Psoas muscle (tissue), 8 donors: ENCODE measurements at places on chromosomes 3 and 15. TPM values are rescaled to one million over a fixed set of nuclear protein-coding genes. Genes with fewer than 3 reads are reported as not detected.

IMPG2 gene
- polyA plus RNA-seq: 0.05 TPM

CHST13 gene
- not detected for polyA plus RNA-seq

CHRM5 gene
- polyA plus RNA-seq: 0.04 TPM

LINGO1 gene
- polyA plus RNA-seq: 0.28 TPM

GOLIM4 gene
- 12.6 TPM for polyA plus RNA-seq

IL17RE gene
- polyA plus RNA-seq: 0.86 TPM

GRCh38 chr3:161316006-161316689, 55.2 kb downstream of the SPTSSB start:
- no peaks in the 10 kb centered on the region for H3K27me3 ChIP-seq
- H3K27ac ChIP-seq: no peak overlapping the region
- no peak overlapping the region for H3K4me3 ChIP-seq
- no peak for DNase-seq
- H3K36me3 ChIP-seq: no peaks in the 10 kb centered on the region

DNA sequence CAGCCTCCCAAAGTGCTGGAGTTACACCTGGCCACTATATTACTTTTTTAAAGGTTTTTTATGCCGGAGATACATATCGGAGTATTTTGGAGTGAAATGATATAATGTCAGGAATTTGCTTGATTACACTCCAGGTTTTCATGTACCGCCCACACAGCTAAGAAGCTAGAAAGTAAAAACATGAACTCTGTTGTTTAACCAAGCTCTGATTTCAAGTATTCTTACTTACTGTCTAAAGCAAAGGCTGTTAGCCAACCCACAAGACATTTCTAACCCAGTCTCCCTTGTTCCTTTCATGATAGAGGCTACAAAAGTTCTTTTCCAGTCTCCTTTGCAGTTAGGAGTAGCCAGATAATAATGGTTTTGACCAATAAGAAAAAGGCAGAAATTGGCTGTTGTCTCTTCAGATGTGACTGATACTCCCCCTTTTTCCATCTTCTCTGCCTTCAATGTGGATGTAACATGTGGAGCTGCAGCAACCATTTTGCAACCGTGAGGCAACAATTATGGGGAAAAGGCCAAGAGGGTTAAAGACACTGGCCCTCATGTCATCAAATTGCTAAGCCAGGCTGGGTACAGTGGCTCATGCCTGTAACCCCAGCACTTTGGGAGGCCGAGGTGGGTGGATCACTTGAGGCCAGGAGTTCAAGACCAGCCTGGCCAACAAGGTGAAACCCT, 6.1 kb upstream of the CP start:
- no peak overlapping the region for H3K4me3 ChIP-seq
- H3K27me3 ChIP-seq: no peaks in the 10 kb centered on the region
- peaks cover 4% of the 10 kb centered on the region for H3K4me1 ChIP-seq
- DNase-seq: no peak

- H3K4me3 ChIP-seq: no peak overlapping the region
- H3K36me3 ChIP-seq: no peaks in the 10 kb centered on the region
- no peaks in the 10 kb centered on the region for H3K27me3 ChIP-seq
Measured at GRCh38 chr3:107630779-107631178, 108.0 kb downstream of the BBX start.

DNA sequence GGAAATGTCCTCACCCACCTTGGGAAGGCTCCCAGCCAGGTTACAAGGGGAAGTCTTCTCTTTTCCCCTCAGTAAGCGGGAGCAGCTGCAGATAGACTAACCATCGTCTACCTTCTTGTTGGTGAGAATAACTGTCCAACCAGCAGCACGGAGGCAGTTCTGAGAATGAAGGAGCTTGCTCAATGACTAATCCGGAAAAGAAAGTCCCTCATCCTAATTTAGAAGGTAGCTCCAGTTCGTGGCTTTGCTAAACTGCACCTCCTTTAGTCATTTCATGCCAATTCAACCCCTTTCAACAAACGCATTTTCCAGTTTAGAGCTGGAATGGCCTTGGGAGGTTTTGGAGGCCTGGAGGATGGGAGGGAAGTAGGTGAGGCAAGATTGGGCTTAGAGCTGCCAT, 527.4 kb upstream of the PROK2 start:
- H3K36me3 ChIP-seq: no peaks in the 10 kb centered on the region
- no peaks in the 10 kb centered on the region for H3K27me3 ChIP-seq
- H3K27ac ChIP-seq: no peak overlapping the region
- DNase-seq: no peak

DNA sequence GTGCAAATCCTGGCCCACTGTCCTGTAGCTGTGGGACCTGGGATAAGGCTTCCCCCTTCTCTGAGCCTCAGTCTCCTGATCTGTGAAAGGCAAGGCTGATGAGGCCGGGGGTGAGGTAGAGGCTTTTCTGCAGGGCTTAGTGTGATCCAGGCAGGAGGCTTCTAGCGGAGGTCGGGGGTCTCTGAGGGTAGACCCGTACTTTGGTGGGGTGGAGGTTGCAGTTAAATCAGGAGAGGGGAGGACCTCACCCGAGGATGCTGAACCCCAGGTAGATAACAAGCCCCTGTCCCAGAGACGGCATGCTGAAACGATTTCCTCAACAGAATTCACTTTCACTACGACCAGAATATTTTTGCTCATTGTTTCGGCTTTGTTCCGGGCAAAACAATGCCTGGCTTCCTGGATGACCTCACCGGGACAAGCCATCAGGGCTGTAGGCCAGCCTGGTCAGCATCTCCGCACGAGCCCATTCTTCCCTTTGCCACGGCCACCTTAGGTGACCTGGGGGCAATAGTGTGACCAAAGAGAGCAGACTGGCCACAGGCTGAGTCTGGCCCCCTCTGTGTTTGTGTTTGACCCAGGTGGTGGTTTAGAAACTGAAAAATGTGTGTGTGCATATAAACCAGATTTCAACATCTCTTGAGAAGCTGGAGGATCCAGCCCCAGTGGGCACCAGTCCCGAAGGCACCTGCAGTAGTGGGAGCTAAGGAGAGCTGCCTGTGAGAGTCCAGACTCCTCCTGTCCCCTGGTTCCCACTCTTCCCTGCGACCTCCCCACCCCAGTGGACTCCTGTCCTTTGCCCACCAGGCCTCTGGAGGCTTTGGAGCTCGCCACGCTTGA, 33.0 kb downstream of the SLC6A6 start:
- H3K27ac ChIP-seq: peak overlapping the region; percentile 86
- H3K4me1 ChIP-seq: peaks cover 83% of the 10 kb centered on the region
- H3K36me3 ChIP-seq: no peaks in the 10 kb centered on the region
- no peak overlapping the region for H3K4me3 ChIP-seq
- no peaks in the 10 kb centered on the region for H3K27me3 ChIP-seq

- peak overlapping the region; percentile 78 for H3K4me3 ChIP-seq
- H3K36me3 ChIP-seq: no peaks in the 10 kb centered on the region
- H3K4me1 ChIP-seq: peaks cover 5% of the 10 kb centered on the region
- H3K27ac ChIP-seq: peak overlapping the region; percentile 66
- H3K27me3 ChIP-seq: no peaks in the 10 kb centered on the region
Measured at GRCh38 chr3:172749230-172749965, 1.1 kb upstream of the ECT2 start.

GRCh38 chr15:66703540-66703941, 1.5 kb downstream of the SMAD6 start:
- DNase-seq: peak; percentile 39
- no peaks in the 10 kb centered on the region for H3K27me3 ChIP-seq
- peak overlapping the region; percentile 79 for H3K27ac ChIP-seq
- H3K4me1 ChIP-seq: peaks cover 11% of the 10 kb centered on the region

GRCh38 chr15:90871716-90872485, 3.5 kb downstream of the FURIN start:
- no peaks in the 10 kb centered on the region for H3K27me3 ChIP-seq
- no peak for DNase-seq
- H3K27ac ChIP-seq: peak overlapping the region; percentile 93
- H3K36me3 ChIP-seq: peaks cover 16% of the 10 kb centered on the region
- peak overlapping the region; percentile 82 for H3K4me3 ChIP-seq

DNA sequence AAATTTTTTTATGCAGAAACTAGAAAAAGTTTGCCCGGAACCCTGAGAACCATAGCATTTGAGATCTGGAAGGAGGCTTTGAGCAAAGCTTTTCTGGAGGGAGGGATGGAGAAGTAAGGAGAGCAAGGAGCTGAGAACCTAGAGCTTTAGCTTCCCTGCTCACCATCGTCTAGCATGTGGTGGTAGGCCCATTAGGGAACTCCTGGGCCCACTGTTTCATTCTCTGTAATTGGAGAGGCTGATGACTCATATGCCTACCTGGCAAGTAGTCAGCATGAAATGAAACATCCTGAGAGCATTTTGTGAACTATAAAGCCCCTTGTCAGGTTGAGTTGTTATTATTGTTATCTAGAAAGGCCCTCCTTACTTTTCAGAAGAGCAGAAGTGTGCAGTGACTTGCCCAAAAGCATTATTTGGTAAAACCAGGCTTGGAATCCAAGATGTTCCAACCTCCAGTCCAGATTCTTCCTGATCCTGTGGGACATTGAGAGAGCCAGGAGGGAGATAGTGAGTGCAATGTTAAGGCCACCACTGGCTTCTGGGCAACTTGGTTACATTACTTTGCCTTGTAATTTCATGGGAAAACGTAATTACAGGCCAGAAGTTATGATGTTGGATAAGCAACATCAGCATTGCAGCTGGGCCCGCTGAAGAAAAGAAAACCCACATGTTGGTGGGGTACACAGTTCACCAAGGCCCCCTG, 104.5 kb upstream of the BFSP2 start:
- H3K27me3 ChIP-seq: no peaks in the 10 kb centered on the region
- H3K27ac ChIP-seq: no peak overlapping the region
- H3K4me1 ChIP-seq: peaks cover 8% of the 10 kb centered on the region
- no peak overlapping the region for H3K4me3 ChIP-seq

DNA sequence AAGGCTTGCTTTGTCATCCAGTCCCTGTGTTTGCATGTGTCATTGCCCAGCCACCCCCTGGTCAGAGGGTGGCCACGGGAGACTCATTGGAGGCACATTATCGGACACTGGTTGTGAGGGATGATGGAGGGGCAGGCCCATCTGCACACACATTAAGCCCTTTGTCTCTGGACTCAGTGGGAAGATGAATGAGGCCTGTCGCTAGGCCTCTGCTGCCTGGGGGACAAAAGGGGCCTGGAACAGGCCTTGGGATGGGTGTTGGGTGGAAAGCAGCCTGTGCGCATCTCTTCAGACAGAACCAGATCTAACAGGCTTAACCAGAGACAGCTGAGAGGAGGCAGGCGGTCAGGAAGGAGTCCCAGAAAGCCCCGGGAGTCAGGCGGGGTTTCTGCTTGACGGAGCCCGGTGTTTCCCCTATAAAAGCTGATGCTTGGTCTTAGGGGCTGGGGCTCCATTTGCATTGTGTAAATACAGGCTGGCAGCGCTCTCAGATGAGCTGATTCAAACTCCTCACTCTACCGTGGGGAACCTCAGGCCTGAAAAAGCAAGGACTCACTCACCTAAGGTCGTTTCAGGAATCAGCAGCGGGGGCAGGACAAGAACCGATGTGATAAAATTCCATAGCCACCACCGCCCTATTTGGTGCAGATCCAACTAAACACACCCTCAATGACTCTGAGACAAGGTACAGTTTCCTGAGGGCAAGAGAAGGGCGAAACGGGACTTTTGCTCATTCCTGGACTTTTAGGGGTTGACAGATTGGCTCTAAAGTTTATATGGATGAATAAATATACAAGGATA, 17.1 kb upstream of the SKIC8 start:
- H3K4me3 ChIP-seq: no peak overlapping the region
- H3K36me3 ChIP-seq: no peaks in the 10 kb centered on the region
- DNase-seq: no peak
- H3K4me1 ChIP-seq: no peaks in the 10 kb centered on the region
- no peaks in the 10 kb centered on the region for H3K27me3 ChIP-seq

DNA sequence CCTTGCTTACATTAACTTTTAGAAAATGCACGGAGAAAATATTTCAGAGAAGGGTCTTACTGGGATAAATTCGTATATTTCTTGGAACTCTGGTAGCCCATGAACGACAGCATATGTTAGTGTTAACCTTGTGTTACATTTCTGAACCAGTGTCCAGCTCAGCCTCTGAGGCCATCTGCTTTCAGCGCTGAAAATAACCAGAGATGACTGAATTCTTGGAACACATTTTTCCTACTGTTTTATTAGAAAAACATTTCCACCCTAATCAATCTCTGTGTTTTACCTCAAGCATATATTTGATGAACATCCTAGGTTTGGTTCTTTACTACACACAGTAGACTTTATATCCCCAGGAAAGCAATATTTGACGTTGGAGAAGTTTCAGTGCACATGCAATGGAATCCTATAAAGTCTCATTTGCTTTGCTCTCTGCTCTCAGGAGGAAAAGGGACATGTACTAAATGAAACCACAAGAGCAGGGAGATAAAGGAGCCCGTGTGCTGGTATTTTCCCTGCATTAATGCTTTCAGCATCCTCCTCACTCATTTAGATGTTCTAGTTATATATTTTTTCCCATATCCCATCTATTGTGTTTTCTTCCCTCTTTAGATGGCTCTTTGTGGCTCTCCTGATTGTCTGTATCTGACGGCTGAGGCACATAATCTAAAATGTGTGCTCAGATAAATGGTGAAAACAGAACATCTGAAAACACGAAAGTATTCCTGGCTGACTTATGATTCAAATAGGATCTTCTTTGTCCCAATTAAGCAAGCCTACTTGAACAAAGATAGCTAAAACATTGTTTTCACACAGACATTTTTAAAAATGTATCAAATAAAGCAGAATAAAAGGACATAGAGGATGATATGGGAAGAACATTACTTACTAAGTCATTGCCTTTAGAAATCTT, 151.7 kb upstream of the KCNMB2 start:
- no peaks in the 10 kb centered on the region for H3K27me3 ChIP-seq
- no peak overlapping the region for H3K4me3 ChIP-seq
- no peak overlapping the region for H3K27ac ChIP-seq
- peaks cover 13% of the 10 kb centered on the region for H3K4me1 ChIP-seq

GRCh38 chr3:101311676-101312075, 8.7 kb downstream of the IMPG2 start:
- no peak for DNase-seq
- H3K36me3 ChIP-seq: no peaks in the 10 kb centered on the region
- peak overlapping the region; percentile 43 for H3K27ac ChIP-seq
- peaks cover 9% of the 10 kb centered on the region for H3K4me1 ChIP-seq
- H3K27me3 ChIP-seq: no peaks in the 10 kb centered on the region
- no peak overlapping the region for H3K4me3 ChIP-seq

- peaks cover 19% of the 10 kb centered on the region for H3K4me1 ChIP-seq
- no peaks in the 10 kb centered on the region for H3K36me3 ChIP-seq
- DNase-seq: peak; percentile 61
Measured at GRCh38 chr3:48662753-48663488, at the start of gene CELSR3. Gene CELSR3, minus strand, starts transcription at chr3:48662886. Its CDS starts 252 bp downstream, at chr3:48662634.

DNA sequence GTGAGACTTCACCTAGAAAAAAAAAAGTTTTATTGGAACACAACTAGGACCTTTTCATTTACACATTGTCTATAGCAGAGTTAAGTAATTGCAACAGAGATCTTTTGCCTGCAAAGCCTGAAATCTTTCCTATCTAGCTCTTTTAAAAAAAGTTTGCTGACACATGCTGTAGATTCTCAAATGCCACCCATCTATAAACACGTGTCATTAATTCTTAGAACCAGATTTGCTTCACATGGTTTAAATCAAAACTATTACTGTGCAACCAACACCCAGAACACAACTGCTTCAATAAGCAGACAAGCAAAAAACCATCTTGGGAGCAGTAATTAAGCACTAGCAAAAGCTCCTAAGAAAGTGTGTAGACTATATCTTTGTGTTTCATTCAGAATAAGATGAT, 55.0 kb downstream of the OXSM start:
- H3K4me3 ChIP-seq: no peak overlapping the region
- no peak for DNase-seq
- H3K4me1 ChIP-seq: no peaks in the 10 kb centered on the region
- no peaks in the 10 kb centered on the region for H3K36me3 ChIP-seq
- no peak overlapping the region for H3K27ac ChIP-seq
